Caki2 (cell line): ENCODE measurements at places on chromosomes 11 and 22. TPM values are rescaled to one million over a fixed set of nuclear protein-coding genes. Genes with fewer than 3 reads are reported as not detected.

DNA sequence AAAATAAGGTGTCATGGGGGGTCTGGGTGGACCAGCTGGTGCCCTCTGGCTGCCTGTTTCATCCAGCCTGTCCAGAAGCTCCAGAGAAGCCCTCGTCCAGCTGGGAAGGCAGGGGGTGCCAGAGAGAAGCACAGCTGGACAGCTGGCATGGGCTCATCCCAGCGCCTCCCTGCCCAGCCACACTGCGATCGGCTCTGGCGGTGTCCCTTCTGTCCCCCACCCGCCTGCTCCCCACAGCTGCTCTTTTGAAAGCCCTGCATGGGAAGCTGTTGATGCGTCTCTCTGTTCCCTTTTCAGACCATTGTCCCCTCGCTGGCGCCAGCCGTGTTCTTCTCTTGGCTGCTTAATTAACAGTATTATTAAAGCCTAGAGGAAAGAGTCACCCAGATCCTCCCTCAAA is 86.5 kb downstream of the MN1 start:
- peak; percentile 30 for DNase-seq

GRK3 gene
- total RNA-seq = 0.98 and 1.5 TPM in 2 replicates

SMIM38 gene
- not detected in 2 replicates for total RNA-seq

RANGAP1 gene
- total RNA-seq = 178 and 208 TPM in 2 replicates

MICAL3 gene
- total RNA-seq = 12.3 and 14.5 TPM in 2 replicates

HIRA gene
- 22.4 and 22.9 TPM in 2 replicates for total RNA-seq

DNA sequence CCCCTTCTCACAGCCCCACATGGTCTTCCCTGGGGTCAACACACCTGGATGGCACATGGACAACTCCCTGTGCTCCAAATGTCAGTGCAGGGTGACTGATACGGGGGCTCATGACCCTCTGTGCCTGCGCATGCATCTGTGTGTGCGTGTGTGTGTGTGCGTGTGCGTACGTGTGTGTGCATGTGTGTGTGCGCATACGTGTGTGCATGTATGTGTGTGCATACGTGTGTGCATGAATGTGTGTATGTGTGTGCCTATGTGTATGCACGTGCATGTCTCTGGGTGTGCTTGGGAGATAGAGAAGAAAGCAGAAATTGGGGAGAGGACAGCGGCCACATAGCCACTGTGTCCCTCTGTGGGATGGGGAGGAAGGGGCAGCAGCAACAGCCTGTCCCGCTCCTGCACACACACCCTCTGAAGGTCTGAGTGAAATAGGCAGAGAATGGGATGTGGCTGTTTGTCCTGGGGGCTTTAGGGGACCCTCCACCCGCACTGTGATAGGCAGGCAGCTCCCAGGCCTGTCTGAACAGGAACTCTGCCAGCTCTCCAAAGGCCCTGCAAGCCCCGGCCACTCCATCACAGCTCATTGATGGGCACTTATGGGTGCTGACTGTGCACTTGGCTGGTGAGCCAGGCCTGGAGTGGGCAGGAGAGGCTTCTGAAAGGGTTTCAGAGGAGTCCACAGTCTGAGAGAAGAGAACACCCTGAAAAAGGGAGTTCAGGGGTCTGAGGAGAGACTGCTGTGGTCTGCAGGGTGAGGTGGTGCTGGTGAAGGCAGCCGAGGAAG is 28.7 kb upstream of the PICK1 start:
- no peak for DNase-seq

DNA sequence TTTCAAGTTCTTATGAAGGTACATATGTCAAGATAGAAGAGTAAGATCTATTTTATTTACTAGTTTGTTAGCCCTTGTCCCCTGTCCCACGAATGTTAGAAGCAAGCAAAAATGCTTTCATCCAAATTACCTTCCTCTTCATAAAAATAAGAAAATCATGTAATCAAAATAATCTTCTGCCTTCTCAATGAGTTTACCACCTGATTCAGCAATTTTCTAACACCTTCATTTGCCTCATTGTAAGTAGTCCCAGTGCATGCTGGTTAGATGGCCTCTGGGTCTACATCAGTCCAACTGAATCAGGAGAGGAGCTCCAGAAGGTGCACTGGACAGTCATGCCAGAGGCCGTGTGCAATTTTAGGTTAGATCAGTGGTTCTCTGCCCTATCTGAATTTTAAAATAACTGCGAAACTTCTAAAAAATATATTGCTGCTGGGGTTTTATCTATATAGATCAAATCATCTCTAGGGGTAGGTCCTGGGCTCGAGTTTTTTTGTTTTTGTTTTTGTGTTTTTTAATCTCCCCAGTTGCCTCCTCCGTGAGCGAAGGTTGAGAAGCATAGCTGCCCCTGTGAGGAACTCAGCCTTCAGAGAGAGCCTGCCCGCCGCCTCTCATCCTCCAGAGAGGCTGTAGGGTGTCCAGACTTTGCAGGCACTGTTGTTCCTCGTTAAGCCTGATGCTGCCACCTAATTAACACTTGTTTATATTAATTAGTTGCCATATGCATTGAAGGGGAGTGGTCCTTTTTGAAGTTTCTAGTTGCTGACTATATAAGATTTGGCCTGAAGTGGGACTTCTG is 32.2 kb downstream of the C22orf31 start:
- DNase-seq = no peak

DNA sequence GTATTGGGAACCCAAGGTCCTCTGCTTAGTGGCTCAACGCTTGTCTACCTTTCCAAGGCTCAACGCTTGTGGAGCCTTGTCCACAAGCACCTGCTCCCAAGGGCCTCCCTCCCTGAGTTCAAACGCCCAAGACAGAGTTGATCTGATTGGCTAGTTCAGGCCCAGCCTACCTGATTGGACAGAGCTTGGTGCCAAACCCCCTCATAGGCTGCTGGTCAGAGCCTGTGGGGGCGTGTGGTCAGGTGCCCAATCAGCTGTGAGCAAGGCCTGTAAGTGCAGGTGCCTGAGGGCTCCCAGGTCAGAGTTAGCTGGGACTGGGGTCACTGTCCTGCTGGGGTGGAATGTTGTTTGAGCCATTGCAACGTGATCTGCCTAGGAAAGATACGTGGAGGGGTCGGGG is 16.9 kb upstream of the TMPRSS6 start:
- peak; percentile 46 for DNase-seq

DNA sequence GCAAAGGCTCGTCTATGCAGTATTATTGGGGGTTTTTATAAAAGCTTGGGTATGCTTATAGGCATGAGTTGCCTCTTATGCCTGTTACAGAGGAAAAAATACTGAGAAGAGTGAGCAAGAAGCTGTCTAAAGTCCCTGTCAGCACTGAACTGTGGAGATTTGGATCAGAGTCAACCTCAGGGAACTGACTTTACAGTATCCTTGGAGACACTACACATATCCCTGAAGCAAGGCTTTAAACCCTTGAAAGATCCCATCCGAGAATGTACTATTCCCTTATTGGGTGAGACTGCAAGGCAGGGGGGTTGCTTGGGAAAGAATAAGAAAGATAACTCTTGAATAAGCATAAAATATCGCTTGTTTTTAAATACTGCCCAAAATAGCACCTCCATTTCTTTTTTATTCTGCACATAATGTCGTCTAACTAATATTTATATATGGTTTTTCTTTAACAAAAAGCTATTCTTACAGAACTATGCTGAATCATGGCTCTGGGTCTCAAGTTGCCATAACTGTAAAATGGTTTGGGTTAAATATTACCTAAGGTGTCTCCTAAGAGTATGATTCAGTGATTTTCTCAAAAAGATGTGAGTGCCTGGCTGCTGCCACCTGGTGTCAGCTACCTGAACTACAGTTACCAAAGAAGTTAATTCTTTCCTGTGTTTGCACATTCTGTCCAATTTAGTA is 1062.8 kb downstream of the DLG2 start:
- DNase-seq = peak; percentile 73

CD3G gene
- not detected in 2 replicates for total RNA-seq

GRCh38 chr11:80441821-80442220 is 1001.0 kb upstream of the TENM4 start:
- no peak for DNase-seq

SLC22A6 gene
- total RNA-seq = not detected in 2 replicates

DNA sequence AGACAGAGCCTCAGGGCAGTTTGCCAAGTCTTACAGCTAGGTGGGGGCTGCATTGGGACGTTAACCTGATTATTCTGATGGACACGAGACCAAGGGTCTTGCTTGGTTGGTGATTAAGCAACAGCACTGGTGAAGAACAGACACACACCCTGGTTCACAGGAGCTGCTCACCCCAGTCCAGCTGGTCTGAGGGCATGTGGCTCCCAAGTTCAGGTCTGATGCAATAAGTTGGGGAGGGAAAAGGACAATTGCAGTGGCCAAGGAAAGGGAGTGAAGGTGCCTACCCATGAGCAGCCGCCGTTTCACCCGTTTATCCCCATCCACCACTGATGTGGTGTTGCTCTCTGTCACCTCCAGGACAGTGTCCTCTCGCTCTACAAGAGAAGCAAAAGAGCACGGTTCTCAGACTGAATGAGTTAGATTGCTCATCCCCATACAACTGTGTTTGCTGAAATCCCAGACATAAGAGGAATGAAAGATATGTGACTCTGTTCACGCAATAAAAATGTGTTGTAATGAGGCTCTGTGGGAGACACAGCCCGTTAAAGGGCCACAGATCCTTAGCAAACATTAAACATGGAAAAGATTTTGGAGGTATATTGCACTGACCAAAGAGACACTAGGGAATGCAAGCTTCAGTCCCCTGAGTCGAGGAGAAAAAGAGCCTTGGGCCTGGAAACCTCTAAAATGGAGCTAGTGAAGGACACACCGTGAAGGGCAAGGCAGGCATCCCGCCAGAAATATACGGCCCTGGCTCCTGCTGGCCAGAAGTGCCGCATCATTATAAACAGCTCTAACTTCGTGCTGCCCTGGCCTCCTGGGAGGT is 25.6 kb downstream of the SCUBE2 start:
- no peak for DNase-seq
